Fibroblast of pulmonary artery (primary cell): ENCODE measurements at places on chromosomes 5 and 9.

- no peak for DNase-seq
These were observed 255.8 kb downstream of the ROR2 start for GRCh38 chr9:91694081-91694870.

- DNase-seq, result no peak
These were observed 123.8 kb upstream of the KLF4 start for GRCh38 chr9:107613321-107613720.

- no peak for DNase-seq
These were observed 8.3 kb downstream of the TRIM32 start for GRCh38 chr9:116695438-116695837.

DNA sequence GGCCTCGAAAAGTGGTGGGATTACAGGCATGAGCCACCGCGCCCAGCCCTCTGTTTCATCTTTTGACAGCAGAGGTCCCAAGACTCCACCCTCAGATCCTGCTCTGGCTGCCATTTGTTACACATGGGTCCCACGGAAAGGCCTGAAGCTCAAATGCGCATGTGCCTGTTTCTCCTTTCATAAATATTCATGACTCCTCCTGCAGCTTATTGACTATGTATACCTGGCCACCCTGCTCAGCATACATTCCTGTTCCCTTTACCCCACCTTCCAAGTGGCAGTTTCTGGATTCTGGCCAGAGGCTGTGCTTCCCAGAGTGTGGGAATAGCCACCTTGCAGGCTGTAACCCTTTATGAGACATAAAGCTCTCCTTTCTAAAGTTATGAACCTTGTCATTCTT, 46.5 kb downstream of the AUH start:
- DNase-seq, result no peak

GRCh38 chr9:89078421-89078820, 87.2 kb downstream of the S1PR3 start:
- DNase-seq, result no peak

GRCh38 chr5:136022965-136023364, 5.8 kb upstream of the TGFBI start:
- no peak for DNase-seq

DNA sequence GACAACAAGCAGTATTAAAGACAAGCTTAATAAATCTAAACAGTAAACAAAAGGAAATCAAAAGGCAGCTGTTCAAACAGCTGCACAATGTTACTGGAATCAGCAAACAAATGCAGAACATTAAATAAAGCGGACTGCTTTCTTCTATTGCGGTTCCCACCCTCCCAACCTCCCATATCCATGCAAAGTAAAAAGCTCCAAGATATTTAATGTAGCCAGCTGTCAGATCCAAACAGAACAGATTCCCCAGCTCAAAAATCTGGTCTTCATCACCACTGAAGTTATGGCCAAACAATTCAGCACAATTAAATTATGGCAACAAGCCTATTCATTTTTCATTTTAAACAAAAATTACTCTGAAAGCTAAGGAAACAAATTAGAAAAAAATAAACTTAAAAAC, 75.9 kb downstream of the SLC38A9 start:
- DNase-seq, result peak; percentile 10

DNA sequence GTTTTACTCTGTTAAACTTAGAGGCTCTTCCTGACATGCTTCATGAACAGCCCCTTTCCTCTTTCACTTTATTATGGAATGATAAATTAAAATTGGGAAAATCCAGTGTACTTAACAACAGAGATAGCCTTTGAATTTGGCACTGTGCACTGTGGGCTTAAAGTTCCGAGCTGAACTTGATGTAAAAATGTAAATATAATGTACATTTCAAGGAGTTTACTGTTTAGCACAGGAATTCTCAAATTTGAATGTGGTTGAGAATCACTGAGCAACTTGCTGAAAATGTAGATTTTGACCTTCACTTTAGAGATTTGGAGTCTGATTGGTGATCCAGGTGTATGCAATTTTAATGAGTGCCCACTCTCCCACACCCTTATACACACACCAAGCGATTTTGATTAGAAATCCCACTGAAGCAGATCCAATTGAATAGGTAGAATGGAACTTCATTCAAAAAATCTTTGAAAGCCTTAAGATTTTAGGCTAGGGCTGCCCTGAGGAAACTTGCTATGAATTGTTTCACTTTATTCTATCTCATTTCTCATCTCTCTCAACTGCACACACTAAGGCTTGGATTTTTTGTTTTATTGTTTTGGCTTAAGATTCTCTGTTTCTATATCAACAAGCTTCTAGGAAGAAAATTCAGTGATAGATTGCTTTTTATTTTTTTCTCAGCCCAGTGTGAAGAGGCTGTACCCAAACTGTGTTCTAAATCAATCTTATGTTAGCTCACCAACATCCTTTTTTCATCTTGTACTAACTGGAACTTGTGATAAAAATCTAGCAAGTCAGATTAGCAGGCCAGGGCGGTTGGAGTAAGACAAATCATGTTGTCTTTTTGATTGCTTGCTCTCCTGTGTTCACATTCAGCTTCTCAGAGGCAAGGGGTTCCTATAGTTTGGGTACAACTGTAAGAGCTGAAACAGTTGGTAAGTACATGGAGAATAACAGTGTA, 22.9 kb downstream of the NUDT12 start:
- DNase-seq, result no peak

- DNase-seq, result no peak
These were observed 13.8 kb upstream of the CDC23 start for GRCh38 chr5:138226910-138227309.

DNA sequence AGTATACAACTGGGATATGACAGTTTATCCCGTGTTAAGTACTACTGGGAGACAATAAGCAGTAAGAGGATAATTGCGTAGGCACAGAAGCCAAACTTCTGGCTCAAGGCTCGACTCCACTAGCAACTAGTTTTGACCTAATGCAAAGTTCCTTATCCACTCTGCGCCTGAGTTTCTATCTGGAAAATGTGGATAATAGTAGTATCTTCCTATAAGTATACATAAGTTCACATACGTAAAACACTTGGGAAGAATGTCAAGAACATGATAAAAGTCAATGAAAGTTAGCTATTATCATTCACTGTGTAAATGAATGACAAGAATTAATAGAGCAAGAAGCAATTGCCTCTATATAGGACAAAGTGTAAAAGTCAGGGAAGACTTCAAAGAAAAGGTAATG, 45.7 kb downstream of the FTMT start:
- no peak for DNase-seq

DNA sequence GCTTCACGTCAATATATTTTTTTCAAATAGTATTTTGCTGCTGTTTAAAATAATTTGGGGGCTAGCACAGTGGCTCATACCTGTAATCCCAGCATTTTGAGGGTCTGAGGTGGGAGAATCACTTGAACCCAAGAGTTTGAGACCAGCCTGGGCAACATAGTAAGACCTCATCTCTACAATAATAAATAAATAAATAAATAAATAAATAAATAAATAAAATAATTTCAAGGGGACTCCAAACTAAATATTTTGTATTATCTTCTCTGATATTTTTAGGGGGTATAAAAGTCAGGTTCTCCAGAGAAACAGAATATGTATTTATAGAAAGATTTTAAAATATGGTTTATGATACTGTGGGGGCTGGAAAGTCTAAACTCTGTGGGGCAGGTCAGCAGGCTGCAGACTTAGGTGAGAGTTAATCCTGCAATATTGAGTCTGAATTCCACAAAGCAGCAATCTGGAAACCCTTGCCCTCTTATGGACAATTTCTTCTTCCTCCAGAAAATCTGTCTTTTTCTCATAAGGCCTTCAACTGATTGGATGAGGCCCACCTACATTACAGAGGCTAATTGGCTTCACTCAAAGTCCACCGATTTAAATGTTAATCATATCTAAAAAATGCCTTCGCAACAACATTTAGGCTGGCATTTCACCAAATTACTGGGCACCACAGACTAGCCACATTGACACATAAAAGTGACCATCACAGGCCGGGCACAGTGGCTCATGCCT, 53.5 kb downstream of the DRD1 start:
- no peak for DNase-seq

GRCh38 chr5:111997711-111998110, 240.7 kb upstream of the NREP start:
- DNase-seq, result peak; percentile 97

DNA sequence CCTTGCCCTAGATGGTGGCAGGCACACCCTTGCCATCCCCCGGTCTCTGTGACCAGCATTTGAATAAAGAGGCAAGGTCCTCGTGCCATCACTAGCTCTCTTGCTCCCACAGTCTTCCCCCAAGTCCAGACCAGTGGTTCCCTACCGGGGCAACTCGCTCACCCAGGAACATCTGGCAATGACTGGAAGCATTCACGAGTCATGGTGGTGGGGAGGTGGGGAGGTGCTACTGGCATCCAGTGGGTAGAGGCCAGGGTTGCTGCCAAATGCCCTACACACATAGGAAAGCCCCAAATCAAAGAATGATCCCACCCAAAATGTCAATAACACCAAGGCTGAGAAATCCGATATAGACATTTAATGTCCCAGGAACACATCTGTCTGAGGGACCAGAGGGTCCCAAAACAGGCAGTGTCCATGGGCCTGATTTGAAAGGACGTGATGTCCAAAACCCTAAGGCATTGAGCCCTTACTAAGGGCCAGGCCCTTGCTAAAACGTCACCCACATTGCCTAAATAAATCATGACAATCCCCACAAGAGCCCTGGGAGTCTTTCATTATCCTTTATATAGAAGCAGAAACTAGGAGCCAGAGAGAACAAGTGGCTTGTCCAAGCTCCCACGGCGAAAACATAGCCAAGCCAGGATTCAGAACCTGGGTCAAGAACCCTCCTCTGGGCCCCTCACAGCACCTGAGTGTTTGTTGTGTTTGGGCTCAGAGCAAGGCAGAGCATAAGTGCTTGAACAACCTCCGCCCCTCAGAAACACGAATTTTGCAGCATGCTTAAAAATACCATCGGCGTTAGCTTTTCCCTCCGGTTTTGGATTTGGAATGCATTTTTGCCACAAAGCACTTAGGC, 119.3 kb upstream of the WWC1 start:
- no peak for DNase-seq

DNA sequence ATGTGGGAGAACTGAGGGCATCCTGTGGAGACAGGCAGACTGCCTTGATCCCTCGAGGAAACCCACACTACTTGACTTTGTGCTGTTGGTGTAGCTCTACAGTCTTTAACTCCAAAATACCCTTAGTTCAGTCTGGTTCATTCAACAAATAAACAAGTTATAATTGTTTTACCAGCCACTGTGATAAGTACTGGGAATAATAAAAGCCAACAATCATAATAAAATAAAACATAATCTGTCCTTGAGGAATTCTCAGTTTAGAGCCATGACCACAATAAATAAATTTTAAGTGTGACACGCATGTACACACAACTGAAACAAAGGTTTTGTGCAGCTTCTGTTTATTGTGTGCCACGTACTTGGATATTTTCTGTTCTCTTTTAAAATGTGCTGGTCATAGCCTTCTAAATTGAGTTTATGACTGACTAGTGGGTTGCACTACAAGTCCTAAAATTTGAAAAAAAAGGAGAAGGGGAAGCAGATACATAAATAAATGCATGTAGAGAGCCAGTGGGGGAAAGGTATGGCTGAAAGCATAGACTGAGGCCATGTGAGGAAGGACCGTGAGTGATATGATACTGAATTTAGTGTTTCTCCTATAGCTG, 6.2 kb upstream of the SCAMP1 start:
- no peak for DNase-seq

DNA sequence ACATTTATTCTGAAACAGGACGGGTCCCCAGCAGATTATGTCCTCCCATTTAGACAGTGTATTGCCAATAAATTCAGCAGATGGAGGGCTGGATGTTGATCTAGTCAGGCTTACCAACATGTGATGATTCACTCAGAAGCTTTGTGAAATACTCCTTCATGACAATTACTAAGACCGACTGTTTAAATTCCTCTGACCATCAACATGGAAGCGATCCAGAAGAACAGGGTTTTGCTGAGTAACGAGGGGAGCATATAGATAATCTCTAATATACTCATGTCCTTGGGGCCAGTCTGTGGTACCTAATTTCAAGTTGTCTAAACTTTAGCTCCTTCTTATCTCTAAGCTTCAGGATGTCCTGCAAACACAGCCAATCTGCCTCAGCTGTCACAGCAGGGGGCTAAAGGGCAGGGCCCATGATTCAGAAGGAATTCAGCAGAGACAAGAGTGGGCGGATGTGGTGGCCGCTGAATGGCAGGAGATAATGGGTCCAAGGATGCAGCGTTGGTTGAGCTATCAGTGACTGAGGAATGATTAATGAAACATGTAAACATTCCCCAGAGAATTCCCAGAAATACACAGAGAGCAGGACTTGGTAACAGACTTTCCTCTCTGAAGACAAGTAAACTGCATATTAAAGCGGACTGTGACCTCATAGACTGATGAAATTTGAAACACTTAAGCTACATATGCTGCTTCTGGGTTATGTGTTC, 109.4 kb downstream of the ANKRD55 start:
- DNase-seq, result peak; percentile 99

DNA sequence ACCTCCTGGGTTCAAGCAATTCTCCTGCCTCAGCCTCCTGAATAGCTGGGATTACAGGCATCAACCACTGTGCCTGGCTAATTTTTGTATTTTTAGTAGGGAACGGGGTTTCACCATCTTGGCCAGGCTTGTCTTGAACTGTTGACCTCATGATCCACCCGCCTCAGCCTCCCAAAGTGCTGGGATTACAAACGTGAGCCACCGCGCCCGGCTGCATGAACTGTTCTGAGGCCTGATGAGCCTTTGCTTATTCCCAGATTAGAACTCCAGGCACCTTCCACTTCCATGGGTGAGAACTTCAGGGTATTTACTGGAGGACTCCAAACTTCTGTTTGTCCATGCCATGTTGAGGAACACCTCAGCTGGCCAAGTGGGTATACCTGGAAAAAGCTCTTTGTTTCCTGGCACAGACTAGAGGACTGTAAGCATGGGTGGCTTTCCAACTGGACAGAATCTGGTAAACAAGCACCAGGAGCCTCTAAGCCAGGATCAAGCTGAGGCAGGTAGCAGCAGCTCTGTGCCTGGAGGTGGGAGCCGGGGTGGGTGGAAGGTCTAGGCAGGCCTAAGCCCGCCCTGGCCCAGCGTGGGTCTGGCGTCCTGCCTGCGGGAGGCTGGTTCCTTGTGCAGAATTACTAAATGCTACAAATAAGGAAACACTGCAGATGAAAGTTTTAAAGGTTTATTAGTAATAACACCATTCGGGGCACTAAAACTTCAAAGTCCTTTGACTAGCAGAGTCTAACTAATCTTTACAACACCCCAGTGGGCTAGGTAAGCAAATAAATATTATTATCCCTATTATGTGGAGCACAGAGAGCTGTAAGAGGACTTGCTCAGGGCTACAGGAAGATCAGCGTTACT, 78.4 kb downstream of the SEMA5A start:
- no peak for DNase-seq

- DNase-seq, result peak; percentile 52
These were observed 515.1 kb upstream of the TNC start for GRCh38 chr9:115633104-115633503.

DNA sequence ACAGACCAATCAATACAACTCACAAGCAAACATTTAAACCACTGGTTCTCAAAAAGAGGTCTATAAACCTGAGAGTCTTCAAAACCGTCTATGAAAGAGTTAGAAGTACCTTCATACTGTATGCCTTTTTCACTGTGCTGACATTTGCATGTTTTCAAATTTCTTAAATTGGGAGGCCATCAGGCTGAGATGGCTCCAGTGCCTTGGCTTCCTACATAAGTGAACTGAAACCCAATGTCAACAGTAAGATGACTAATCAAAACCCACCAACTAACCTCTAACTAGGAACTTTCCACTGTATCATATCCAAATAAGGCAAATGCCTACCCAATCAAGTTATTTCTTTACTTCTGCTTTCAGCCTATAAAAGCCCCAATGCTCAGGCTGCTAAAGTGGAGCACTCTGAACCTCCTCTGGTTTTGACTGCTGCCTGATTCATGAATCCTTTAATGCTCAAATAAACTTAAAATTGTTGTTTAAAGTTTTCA, 35.1 kb downstream of the FAM13B start:
- no peak for DNase-seq
